ENCODE measurements at places on chromosomes 3 and 15.
A peak's percentile ranks its signal among the peaks of the same experiment; 100 is the strongest.

GRCh38 chr3:131658771-131659170, 156.0 kb upstream of the MRPL3 start:
- H3K4me3 ChIP-seq, result no peak overlapping the region
- DNase-seq, result no peak

- H3K4me3 ChIP-seq, result no peak overlapping the region
- H3K36me3 ChIP-seq, result no peaks in the 10 kb centered on the region
- DNase-seq, result no peak
- no peaks in the 10 kb centered on the region for H3K27me3 ChIP-seq
- no peaks in the 10 kb centered on the region for H3K4me1 ChIP-seq
- no peak overlapping the region for H3K27ac ChIP-seq
These were observed 336.5 kb upstream of the ALCAM start for GRCh38 chr3:105030211-105030610.

DNA sequence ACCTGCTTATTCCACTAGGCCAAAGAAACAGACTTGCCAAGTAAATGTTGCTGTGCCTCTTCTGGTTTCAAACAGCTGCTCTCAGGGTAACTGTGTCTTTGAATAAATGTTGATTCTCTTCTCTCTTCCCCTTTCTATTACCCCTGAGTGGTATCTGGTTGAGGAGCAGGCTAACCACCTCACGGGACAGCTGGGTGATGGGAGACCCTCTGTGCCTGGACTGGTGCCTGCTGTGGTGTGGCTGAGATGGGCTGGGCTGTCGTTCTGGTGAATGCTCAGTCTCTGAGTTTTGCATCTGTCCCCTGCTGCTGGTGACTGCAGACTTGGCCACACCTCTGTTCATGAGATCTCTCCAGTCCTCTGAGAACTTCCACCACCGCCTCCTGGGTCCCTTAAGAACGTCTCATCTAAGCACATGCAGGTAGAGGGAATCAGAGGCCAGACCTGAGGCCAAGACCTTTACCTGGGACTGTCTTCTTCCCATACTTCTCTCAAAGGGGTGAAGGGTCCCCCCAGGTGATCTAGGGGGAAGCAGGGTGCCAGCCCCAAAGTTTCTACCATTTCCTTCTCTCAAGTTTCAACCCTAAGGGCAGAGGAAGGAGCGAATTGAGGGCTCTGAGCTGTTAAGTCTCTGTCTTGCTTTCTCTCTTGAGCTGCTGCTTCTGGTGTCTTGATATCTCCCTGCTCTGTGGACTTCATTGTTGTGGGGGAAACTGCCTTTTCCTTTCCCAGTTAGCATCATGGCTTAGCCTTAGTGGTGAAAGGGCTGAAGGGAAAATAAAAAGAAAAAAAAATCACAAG, 252.9 kb downstream of the EBLN2 start:
- H3K4me1 ChIP-seq, result no peaks in the 10 kb centered on the region
- DNase-seq, result no peak

- no peaks in the 10 kb centered on the region for H3K36me3 ChIP-seq
- H3K4me1 ChIP-seq, result no peaks in the 10 kb centered on the region
- no peaks in the 10 kb centered on the region for H3K27me3 ChIP-seq
- no peak overlapping the region for H3K4me3 ChIP-seq
These were observed 64.3 kb downstream of the CHL1 start for GRCh38 chr3:260898-261297.

DNA sequence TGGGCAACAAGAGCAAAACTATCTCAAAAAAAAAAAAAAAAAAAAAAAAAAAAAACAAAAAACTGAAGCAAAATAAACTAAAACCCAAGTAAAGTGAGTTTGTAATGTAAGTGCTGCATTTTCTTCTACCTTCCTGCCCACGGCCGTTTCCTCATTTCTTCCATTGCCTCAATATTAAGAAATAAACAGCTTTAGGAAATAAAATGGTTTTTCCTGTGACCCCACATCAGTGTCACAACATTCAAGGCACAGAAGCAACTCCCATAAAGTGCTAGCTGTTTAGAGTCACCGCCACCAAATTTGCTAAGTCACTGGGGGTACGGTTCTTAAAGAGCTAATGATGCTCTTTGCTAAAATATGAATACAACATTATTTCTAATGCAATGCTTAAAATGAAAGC, 3.3 kb downstream of the PKM start:
- H3K36me3 ChIP-seq, result peaks cover 12% of the 10 kb centered on the region
- H3K4me1 ChIP-seq, result peaks cover 74% of the 10 kb centered on the region

DNA sequence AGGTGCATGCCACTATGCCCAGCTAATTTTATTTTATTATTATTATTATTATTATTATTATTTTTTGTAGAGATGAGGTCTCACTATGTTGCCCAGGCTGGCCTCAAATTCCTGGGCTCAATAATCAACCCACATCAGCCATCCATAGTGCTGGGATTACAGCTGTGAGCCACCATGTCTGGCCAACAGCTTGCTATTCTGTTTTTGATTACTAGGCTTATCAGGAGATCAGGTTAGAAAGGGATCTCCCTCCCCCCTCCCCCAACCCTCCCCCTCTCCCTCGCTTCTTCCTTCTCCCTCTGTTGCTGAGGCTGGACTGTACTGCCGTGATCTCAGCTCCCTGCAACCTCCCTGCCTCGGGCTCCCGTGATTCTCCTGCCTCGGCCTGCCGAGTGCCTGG, 8.6 kb downstream of the CLN6 start:
- no peak overlapping the region for H3K4me3 ChIP-seq

GRCh38 chr3:188712248-188712924, 459.4 kb upstream of the TPRG1 start:
- peaks cover under 1% of the 10 kb centered on the region for H3K4me1 ChIP-seq
- DNase-seq, result no peak
- H3K4me3 ChIP-seq, result no peak overlapping the region
- H3K27me3 ChIP-seq, result no peaks in the 10 kb centered on the region
- no peaks in the 10 kb centered on the region for H3K36me3 ChIP-seq
- H3K27ac ChIP-seq, result no peak overlapping the region

DNA sequence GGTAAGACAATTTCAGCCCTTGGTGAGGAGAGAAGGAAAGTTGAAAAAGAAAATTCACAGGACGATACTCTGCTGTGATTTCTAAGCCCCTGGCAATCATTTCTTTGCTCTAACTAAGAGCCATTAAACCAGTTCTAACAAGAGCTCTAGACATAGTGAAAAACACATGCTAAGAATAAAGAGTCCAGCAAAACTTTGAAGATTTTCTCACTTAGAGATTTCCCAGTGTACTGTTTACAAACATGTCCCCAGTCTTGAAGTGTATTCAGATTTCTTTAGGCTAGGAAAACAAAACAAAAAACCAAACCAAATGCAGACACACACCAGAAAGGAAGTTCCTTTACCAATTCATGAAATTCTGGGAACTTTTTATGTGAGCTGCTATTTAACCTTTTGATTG, 325.8 kb downstream of the PTPRG start:
- no peaks in the 10 kb centered on the region for H3K27me3 ChIP-seq
- DNase-seq, result no peak
- no peaks in the 10 kb centered on the region for H3K36me3 ChIP-seq
- H3K4me1 ChIP-seq, result no peaks in the 10 kb centered on the region
- no peak overlapping the region for H3K27ac ChIP-seq
- H3K4me3 ChIP-seq, result no peak overlapping the region

GRCh38 chr3:43688245-43688650, 2.5 kb upstream of the ABHD5 start:
- H3K27me3 ChIP-seq, result no peaks in the 10 kb centered on the region
- H3K4me3 ChIP-seq, result no peak overlapping the region
- H3K27ac ChIP-seq, result no peak overlapping the region
- no peak for DNase-seq

DNA sequence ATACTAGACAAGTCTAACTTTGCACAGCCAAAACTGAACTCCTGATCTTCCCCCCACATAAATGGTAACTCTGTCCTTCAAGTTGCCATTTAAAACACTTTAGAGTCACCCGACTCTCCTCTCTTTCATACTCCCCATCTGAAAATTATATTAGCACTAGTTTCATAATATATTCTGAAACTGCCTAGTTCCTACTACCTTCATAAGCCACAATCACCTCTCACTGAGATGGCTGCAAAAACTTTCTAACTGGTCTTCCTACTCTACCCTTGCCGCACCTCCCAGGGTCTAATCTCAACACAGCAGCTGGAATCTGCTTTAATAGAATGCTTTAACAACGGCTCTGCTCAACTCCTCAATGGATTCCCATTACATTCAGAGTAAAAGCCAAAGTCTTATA, 55.0 kb downstream of the GLB1 start:
- peaks cover 31% of the 10 kb centered on the region for H3K4me1 ChIP-seq
- DNase-seq, result no peak
- no peak overlapping the region for H3K4me3 ChIP-seq
- H3K36me3 ChIP-seq, result peaks cover 3% of the 10 kb centered on the region

DNA sequence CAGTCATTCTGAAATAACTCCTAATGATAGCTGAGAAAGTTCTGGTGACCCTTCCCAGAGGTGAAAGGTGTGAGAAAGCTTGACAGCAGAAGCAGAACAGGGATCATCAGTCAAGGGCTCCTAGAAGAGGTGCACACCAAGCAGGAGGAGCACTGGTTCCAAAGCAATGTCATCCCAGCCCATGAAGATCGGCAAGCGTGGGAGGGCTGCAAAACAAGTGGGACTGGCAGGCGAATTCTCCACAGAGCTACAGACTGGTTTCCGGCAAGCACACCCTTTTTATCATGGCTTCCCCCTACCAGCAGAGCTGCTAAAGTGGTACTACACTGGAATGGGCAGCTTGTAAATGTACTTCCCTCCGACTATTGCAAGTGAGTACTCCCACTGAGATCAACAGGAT, 62.3 kb upstream of the MYO5C start:
- no peaks in the 10 kb centered on the region for H3K27me3 ChIP-seq
- no peak overlapping the region for H3K27ac ChIP-seq
- no peak for DNase-seq
- H3K4me1 ChIP-seq, result no peaks in the 10 kb centered on the region
- no peak overlapping the region for H3K4me3 ChIP-seq
- no peaks in the 10 kb centered on the region for H3K36me3 ChIP-seq

GRCh38 chr3:80408030-80408721, 640.4 kb upstream of the ROBO1 start:
- H3K27ac ChIP-seq, result no peak overlapping the region
- no peaks in the 10 kb centered on the region for H3K36me3 ChIP-seq
- no peaks in the 10 kb centered on the region for H3K4me1 ChIP-seq
- DNase-seq, result no peak

DNA sequence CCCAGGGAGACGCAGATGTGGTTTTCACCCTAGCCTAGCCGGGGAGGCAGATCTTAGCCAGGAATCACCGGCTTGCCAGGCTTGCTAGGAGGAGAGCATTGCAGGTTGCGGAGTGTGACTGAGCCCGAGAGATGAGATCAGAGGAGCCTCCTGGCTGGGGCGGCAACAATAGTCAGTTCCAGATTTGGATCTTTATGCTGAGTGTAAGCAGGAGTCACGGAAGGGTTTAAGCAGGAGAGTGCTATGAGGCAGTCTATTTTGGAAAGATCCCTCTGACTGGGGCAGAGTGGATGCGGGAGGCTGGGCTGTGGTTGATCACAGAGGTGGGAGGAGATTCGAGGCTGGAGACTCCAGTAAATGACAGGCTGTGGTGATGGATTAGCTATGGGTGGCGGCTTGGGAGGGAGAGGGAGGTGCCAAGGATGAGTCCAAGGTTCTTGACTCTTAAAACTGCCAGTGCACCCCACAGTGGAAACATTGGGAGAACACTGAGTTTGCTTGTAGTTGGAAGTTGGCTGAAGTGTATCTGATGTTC, 10.4 kb upstream of the BAHD1 start:
- no peak for DNase-seq
- peaks cover 3% of the 10 kb centered on the region for H3K36me3 ChIP-seq
- no peaks in the 10 kb centered on the region for H3K4me1 ChIP-seq
- no peak overlapping the region for H3K4me3 ChIP-seq
- no peak overlapping the region for H3K27ac ChIP-seq

DNA sequence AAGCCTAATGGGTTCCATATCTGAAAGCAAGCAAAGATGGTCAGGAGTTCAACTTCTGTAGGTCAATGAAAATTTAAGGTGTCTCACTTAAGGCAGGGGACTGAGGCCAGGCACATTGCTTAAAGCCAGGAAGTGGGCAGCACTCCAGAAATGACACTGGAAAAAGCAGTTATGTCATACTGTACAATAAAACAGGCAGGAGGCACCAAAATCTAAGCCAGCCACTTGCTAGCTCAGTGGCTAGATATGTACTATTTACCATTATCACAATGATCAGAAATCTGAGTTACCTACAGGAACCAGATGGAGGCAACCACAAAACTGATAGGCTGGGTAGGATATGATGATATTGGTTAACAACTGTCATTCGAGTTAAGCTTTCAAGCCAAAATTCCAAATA, 57.3 kb downstream of the FRMD5 start:
- no peaks in the 10 kb centered on the region for H3K4me1 ChIP-seq
- H3K27ac ChIP-seq, result no peak overlapping the region
- no peaks in the 10 kb centered on the region for H3K27me3 ChIP-seq
- no peak overlapping the region for H3K4me3 ChIP-seq

DNA sequence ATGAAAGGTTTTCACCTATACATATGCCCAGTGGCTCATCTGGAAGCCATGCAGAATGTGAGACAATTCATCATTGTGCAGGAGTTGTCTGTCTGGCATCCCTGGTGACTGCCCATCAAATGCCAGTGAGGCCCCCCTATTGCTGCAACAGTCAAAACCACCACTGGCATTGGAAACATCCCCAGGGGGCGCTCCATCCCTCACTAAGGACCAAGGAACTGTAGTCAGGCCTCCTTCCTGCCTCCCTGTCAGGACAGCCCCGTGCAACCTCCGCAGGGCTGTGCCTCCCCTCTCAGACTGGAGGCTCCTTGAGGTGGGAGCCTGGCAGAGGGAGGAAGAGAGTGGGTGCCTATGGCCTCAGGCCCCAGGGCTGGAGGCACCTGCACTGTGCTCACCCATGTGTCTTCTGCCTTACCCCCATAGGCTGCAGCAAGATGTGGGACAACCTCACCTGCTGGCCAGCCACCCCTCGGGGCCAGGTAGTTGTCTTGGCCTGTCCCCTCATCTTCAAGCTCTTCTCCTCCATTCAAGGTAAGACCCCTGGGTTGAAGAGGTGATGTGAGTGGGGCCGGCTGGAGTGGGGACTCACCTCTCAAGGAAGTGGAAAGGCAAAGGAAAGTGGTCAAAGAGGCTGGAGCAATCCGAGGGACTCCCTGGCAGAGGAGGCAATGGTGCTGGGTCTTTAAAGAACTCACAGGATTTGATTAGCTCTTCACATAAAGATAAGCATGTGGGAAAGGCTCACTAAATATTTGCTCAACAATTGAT, 16.5 kb downstream of the VIPR1 start:
- H3K4me3 ChIP-seq, result no peak overlapping the region
- H3K4me1 ChIP-seq, result peaks cover 14% of the 10 kb centered on the region
- peaks cover 14% of the 10 kb centered on the region for H3K36me3 ChIP-seq
- H3K27ac ChIP-seq, result peak overlapping the region; percentile 52
- H3K27me3 ChIP-seq, result no peaks in the 10 kb centered on the region

DNA sequence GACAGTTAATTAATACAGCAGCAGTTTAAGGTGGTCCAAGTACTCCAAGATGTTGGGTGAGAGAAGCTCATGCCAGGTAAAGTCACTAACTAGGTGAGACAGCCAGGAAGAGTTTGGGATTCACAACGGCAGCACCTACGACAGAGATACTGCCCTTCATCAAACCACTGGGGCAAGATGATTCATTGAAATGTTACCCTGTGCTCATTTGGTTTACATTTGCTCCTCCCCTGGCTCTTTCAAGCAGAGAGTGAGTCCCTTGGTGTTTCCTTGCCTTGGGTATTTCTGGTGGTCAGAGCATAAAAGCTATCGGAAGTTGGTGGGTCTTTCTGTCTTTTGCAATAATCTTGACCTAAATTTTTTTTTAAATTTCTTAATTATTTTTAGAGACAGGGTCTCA, 19.9 kb upstream of the PDE8A start:
- no peak for DNase-seq
- H3K27ac ChIP-seq, result no peak overlapping the region
- no peaks in the 10 kb centered on the region for H3K27me3 ChIP-seq
- H3K36me3 ChIP-seq, result no peaks in the 10 kb centered on the region
